NCI-H1436 (cell line): ENCODE measurements at places on chromosomes 6 and 20.
A peak's percentile ranks its signal among the peaks of the same experiment; 100 is the strongest.

DNA sequence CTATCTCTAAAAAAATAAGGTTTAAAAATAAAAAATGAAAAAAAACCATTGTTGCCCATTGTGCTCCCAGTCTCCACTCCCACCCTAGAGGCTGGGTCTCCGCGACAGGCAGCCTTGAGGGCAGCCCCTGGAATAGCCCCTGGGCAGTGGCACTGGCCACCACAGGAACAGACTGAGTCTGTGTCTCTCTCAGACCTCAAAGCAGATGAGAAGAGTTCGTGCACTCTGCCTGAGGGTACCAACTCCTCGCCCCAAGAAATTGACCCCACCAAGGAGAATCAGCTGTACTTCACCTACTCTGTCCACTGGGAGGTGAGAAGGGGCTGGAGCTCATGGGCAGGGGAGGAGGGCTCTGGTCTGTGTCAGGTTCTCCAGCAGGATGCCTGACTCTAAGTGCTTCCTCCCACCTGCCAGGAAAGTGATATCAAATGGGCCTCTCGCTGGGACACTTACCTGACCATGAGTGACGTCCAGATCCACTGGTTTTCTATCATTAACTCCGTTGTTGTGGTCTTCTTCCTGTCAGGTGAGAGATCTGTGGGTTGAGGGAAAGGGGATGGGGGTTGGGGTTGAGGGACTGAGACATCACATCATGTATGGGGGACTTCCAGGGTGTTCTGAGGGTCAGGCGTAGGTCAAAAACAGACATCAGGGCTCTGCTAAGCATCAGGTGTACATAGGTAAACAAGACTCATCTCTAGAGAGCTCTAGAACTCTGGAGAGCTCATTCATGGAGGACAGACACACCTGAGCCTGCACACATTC, 35.6 kb downstream of the TM9SF4 start:
- no peak for DNase-seq

GRCh38 chr6:67646550-67646949, 988.5 kb upstream of the ADGRB3 start:
- DNase-seq, result no peak

DNA sequence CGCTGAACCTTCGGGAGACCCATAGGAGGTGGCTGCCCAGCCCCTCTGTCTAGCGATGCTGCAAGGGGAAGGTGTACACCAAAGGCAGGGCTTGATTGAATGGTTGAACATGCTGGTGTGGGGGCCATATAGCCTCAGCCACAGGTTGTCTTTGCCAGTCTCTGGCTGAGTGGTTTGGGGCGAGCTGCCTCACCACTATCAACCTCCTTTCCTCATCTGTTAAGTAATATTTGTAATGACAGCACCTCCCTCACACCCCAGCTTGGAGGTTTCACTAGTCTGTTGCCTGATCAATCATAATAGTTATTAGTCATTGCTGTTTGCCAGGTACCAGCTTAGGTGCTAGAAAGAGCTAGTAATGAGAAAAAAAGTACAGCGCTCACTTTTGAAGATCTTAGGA, 11.8 kb upstream of the ZNF831 start:
- no peak for DNase-seq

DNA sequence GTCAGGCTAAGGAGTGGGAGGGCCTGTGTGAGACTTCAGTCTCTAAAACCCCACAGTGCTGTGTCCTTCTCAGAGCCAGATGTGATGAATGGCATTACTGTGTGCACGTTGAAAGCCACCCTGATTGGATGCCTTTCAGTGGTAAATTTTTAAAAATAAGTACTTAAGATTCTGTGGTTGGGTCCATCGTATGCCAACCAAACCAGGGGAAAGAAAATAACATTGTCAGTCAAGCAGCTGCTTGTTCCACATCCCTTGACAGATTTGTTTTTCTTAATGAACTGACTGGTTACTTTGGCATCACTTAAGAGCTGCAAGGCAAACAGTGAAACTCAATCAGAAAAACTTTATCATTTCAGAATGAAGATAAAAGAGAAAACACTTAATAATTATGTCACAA, 334.0 kb upstream of the NT5E start:
- DNase-seq, result no peak

DNA sequence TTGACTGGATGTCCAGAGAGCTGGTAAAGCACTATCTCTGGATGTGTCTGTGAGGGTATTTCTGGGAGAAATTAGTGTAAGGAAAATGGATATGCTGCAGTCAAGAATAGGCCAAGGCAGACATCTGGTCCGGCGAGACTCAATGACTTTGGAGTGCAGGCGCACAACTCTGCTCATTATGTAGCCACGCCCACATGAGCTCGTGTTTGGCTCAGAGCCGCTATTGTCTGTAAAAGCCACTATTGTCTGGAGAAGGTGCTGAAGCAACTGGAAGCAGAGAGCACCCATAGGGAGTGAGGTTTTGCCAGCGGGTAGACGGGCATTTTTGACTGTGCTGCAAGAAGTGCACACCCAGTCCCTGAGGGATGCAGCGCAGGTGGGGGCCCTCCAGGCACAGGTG, 305.0 kb upstream of the POU3F2 start:
- no peak for DNase-seq

GRCh38 chr20:41394931-41395666, 28.5 kb upstream of the EMILIN3 start:
- DNase-seq, result no peak

DNA sequence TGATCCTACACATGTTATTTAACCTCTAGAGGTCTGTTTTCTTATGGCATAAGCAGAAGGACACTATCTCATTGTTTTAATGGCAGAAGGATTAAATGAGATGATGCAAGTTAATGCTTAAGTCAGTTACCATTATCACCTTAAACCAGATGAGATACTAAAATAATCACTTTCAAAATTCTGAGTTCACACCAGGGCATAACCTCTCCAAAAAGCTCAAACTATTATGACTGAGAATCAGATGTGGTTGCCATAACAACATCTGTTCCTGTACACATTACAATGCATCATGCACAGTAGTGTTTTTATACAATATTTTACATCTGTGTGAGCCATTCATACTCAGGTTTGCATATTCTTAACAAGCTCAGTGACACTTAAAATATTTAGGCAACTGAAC, 10.2 kb downstream of the ADNP start:
- DNase-seq, result no peak

- DNase-seq, result peak; percentile 40
Measured at GRCh38 chr6:105322499-105323225, 80.2 kb downstream of the PREP start.

GRCh38 chr6:13281686-13282085, 46.7 kb downstream of the TBC1D7 start:
- no peak for DNase-seq

- peak; percentile 98 for DNase-seq
Measured at GRCh38 chr6:85678602-85679444, 36.1 kb upstream of the SYNCRIP start.

DNA sequence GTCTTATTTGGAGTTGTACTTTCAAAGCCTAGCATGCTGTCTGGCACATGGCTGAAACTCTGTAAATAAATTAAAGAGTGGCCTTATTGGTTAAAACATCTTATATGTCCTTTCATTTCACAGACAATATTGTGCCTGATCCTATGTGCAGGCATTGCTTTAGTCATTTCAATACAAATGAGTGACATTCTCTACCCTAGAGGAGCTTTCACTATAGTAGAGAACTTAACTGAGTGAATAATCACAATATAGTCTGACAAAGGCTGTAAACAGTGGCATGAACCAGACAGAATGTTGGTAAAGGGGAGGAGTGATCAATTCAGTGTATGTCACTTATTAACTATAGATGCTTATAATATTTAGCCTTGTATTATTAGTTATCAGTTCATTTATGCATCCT, 481.8 kb downstream of the TFAP2B start:
- DNase-seq, result no peak

GRCh38 chr6:33201147-33201545, 479 bp downstream of the SLC39A7 start:
- no peak for DNase-seq

DNA sequence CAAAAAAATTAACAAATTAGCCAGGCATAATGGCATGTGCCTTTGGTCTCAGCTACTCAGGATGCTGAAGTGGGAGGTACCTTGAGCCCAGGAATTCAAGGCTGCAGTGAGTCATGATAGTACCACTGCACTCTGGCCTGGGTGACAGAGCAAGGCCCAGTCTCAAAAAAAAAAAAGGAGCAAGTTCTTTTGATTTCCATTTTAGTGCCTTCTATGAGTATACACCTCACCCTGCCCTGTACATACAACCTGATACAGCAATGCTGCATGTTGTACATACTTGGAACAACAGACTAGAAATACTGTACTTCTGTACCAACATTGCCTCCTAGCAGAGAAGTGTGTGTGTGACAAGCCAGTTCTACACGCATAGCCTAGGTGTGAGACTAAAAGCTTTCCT, 97.3 kb upstream of the CARMIL1 start:
- DNase-seq, result no peak

DNA sequence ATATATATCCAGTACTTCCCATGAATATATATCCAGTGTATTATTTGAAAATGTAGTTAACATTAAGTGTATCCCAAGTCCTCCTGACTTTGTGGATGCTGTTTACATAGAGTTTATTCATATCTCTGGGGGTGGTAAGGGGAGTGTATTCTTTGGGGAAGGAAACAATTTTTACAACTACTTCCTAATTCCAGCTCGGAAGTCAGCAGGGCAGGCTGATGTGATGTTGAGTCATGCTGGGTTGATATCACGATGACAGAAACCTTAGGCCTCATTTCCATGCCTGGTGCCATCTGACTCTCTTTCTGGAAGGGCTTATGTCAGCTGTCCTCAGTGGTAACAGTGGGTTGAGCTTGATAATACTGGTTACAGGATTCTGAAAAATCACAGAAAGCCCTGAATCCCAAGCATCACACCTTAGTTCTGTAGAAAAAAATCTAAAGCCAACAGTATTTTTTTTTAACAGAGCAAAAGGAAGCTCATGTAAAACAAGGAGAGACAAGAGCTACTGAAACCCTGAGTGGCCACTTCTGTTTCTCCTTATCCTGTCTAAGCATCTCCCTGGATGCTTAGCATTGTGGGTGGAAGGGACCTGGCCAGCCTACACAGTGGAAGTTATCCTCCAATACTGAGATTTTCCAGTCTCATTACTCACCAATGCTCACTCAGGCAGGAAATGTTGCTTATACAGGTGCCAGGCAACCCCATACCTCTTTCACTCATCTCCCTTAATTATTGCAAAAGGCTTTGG, 75.2 kb upstream of the IYD start:
- no peak for DNase-seq

- no peak for DNase-seq
Measured at GRCh38 chr6:145829102-145829501, 14.5 kb upstream of the FBXO30 start.

DNA sequence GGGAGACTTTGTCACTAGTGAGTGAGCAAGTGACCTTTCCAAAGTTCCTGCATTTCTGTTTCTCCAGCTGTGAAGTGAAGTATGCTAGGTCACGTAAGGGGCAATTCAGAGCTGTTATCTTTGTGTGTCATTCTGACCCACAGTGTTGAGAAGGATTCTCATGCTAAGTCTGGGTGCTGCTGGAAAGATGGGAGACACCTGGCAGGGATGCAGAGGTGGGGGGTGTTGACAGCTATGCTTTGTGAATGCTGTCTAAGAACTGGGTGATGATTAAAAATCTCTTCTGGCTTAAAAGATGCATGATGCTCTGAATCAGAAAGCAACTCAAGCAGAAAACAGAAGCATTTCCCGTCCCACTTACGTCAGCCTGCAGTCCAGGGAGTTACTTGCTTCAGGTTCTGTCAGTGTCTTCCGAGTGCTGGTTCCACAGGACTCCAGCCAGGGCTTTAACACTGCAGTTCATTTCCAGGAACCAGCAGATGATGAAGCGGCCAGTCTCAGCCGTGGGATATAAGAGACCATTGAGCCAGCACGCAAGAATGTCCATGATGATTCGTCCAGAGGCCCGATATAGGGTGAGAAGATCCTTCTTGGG, 30.9 kb upstream of the ASXL1 start:
- no peak for DNase-seq

DNA sequence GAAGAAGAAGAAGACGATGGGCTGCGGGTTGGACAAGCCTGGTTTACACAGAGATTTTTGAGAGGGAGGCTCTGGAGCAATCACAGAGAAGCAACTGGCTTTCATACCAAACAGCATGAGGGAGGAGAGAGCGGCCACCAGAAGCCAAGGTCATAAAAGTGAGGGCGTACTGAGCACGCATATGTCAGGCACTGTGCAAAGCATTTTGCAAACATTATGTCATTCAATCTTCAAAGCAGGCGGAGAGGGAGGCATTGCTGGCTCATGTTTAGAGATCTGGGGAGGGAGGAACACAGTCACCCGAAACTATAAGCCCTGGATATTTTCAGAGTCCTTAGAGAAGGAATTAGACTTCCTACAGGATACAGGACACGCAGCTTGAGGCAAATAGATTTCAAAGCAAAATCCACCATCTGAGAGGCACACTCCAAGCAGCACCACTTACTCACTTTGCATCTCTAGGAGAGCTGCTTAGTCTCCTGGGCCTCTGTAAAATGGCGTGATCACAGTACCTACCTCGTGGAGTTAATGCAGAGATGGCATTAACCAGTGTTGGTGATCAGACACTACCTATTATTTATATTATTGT, 24.6 kb downstream of the RAMACL start:
- no peak for DNase-seq

- DNase-seq, result no peak
Measured at GRCh38 chr6:37042150-37042549, 36.7 kb downstream of the FGD2 start.

- DNase-seq, result peak; percentile 91
Measured at GRCh38 chr6:95087394-95088097, 489.8 kb upstream of the MANEA start.

GRCh38 chr6:100451577-100451976, 13.1 kb downstream of the SIM1 start:
- DNase-seq, result no peak

- DNase-seq, result no peak
Measured at GRCh38 chr6:123742626-123743025, 61.0 kb upstream of the NKAIN2 start.

DNA sequence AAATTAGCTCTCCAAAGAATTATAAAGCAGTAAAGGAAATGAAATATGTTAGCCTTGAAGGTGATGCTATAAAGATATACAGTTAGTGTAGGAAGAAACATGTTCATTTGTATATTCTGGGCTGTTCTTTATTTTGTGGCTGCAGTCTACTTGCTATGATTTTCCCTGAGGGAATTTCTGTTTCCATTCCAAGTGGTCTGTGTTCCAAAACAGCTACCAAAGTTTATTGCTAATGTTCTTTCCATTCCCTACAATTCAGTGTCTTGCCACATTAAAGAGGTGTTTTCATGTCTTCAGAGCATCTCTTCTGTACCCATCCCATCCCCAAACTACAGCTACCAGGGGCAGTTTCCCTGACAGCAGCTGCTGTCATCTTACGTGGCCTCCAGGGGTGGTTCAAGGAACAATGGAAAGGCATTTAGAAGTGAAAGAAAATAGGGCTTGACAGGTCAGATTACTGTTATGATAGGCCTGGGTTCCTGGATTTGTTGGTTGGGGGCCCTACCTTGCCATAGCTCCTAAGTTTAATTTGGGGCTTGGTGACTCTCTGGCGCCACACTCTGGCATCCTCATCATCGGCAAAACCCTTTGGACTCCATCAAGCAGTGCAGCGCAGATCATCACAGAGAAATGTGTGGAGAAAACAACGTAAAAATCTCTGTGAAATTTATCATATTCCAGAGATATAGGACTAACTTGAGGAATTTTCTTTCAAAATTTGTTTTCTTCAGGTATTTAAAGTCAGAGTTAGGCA, 33.8 kb upstream of the AIG1 start:
- DNase-seq, result no peak

GRCh38 chr6:6399568-6399967, 79.1 kb upstream of the F13A1 start:
- no peak for DNase-seq
